Activated naive CD4-positive, alpha-beta T cell (primary cell): ENCODE measurements at places on chromosomes 12 and 14.

DNA sequence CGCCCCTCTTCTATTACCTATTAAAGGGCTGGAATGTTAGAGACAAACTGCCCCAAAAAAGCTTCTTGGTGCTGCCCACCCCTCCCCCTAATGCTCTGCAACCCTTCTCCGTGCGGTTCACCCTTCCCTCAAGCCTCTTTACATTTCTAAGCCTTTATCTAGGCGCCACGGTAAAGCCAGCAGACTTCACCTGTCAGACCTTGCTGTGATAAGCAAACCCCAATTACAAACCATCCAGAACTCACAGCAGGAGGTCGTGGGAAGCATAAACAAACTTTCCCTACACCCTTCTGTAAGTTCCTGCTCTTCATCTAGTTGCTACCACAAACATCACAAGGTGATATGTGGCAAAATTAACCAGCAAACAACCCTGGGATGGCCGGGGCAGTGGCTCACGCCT lies 56.8 kb downstream of the MOK start:
- no peak for DNase-seq

GRCh38 chr14:95041477-95042020 lies 115.8 kb downstream of the DICER1 start:
- no peak for DNase-seq

DNA sequence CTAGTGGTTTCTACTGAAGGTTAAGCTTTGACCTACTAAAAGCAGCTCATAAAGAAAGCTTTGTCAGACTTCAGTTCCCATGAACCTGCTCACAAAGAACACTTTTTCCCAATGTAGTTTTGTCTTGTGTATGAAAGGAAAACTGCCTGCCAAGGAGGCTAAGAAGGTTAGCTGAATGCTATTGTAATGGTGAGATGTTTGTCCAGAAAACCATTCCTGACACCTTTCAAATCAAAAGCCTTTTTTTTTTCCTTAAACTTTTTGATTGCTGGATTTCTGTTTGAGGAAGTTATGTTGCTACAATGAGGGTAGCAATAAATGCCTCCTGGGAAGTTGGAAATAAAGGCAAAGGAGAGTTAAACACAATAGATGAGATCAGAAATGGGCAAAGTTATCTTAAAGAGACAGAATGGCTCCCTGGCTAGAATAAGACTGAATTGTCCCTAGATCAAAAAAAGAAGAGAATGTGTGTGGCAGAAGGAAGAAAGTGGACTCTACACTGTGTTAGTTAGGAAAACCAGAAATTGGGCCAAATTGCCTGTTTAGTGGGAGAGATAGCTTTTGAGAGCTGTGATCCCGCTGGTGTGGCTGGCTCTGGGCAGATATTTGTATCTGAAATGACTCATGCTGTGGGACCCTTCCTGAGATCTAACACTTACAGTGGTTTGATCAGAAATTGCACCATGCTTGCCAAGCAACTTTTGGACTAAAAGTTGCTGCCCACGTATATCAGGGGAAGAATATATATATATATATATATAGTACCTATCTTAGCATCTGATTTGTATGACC lies 27.5 kb downstream of the TECPR2 start:
- no peak for DNase-seq

GRCh38 chr12:13805041-13805440 lies 176.4 kb downstream of the GRIN2B start:
- DNase-seq = no peak

DNA sequence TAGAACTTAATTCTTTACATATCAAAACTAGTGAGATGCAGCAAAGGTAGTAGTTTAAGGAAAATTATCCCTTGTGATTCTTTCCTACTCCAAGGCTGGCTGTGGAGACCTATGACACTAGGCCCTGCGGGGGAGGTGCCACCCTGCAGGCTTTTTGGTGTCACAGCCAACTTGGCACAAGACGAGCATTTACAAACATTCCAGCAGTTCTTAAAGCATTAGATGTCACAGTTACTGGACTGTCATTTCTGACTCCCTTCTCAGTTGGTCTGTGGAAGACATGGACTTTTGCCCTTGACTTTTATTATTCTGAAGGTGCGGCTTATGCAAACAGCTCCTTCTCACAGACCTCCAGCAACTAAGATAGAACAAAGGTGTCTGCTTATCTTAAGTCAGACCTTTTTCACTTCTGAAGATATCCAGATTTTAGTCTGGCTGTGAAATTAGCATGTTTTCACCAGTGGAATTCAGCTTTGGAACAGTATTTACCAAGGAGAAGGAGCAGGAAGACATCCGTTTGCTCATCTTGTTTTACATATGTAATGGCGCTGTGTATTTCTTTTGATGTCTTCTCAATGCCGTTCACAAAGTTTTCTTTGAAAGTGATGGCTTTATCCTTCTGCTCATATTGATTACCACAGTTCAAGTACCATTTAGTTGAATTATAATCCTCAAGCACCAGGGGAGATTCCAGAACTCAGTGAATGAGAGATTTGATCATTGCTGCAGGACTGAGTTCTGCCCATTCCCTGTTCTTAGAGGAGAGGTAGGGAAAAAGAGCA lies 17.9 kb downstream of the SRGAP1 start:
- no peak for DNase-seq

GRCh38 chr14:67650151-67650550 lies 24.3 kb downstream of the VTI1B start:
- no peak for DNase-seq
